ENCODE measurements at places on chromosomes 12 and 14.

- no peak for DNase-seq
Measured at GRCh38 chr14:28867571-28867970, 101.0 kb downstream of the FOXG1 start.

DNA sequence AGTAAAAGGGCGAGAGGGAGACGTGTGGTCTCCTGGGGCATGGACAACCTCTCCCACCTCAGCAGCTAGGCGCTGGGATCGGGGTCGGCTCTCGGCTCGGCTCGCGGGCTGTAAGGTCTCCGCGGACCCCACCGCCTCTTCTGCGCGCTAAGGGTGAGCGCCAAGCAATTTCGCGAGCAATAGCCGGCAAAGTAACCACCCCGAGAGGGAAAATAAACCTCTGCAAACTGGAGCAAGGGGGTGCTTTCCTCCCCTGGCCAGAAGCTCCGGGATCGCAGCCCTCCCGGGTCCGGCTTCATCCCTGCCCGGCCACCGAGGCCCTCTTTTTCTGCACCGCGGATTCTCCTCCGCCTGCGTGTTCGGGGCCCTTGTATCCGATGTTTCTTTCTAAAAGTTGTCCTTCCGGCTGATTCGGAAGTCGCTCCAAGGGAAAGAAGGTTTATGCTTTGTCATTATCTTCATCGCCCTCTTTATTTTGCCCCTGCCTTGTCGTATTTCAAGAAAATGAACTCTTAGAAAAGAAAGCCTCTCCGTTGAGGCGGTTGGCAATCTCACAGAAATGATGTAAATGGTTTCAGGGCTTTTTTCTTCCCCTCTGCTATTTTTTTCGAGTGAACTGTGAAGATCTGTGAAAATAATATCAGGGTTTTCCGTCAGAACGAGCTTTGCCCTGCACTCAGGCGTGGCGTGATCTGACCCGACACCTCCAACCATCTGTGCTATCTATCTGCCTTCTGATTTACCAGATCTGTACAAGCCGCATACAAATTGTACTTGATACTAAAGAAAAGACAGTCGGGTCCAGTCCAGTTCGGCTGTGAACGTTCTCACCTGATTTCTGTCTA lies 1.7 kb upstream of the SIX6 start:
- DNase-seq: no peak

GRCh38 chr12:25249931-25250738 lies 594 bp downstream of the KRAS start:
- peak; percentile 43 for DNase-seq

DNA sequence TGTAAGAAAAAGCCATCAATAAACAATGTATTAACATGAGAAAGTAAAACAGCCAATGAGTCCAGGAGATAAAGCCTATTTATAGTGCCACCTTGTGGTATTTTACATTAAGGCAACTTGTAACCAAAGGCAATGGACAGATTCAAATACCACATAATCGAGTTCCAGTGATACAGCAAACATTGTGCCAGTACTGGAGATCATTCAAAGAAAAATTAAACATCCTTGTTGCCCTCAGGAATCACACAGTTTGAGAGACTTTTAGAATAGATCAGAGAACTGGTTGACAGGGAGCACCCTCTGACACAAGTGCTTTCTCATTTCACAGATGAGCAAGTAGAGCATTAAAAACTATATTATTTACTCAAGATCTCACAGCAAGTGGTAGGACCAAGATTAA lies 98.1 kb downstream of the DDHD1 start:
- DNase-seq: peak; percentile 58

GRCh38 chr14:63282997-63283883 lies 35.5 kb downstream of the GPHB5 start:
- DNase-seq: no peak

GRCh38 chr14:55702511-55702910 lies 122.5 kb downstream of the KTN1 start:
- DNase-seq: no peak

DNA sequence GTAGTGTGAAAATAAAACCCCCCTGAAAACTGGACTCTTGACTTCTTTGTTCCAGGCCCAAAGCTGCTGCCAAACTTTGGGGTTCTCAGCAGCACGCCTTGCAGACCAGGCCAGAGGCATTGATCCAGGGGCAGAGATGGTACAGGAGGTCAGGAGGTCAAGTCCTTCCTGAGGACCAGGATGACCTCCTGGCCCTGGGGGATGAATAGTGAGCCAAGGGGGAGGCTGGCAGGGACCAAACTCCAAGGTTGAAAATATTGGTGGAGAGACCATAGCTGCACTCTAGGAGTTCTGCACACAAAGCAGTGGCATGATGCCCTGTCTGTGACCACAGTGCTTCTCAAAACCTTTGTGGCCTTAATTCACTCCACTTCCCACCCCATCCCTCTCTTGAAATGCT lies 12.1 kb downstream of the SLC10A1 start:
- DNase-seq: no peak

- no peak for DNase-seq
Measured at GRCh38 chr12:116259800-116260577, 17.5 kb downstream of the MED13L start.

- DNase-seq: no peak
Measured at GRCh38 chr12:115461401-115461800, 777.4 kb upstream of the TBX3 start.

GRCh38 chr14:68794130-68794850 lies 1.4 kb upstream of the ZFP36L1 start:
- DNase-seq: peak; percentile 94

GRCh38 chr14:75123991-75124390 lies 2.9 kb downstream of the NEK9 start:
- peak; percentile 86 for DNase-seq

- DNase-seq: no peak
Measured at GRCh38 chr14:90999299-90999698, 61.1 kb downstream of the RPS6KA5 start.

GRCh38 chr12:29591140-29592020 lies 93.9 kb upstream of the OVCH1 start:
- DNase-seq: peak; percentile 4

GRCh38 chr12:131915823-131916222 lies 13.3 kb upstream of the PUS1 start:
- no peak for DNase-seq

DNA sequence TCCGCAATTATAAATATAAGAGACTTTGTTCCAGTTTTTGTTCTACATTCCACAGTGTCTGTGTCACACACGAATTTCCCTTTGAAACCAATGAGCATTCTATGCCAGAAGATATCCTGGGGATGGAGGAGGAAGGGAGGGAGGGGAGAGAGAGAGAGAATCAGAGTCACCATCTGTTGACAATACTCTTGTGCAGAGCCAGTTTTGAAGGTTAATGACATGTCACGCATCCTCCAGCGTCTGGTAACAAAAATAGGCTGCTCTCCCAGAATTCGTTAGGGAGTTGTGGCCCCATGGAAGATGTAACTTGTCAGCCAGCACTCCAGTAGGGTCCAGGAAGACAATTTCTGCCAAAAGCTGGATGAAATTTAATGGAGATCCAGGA lies 213.5 kb upstream of the KRR1 start:
- DNase-seq: peak; percentile 52

GRCh38 chr12:67315661-67316060 lies 46.5 kb downstream of the CAND1 start:
- DNase-seq: no peak

DNA sequence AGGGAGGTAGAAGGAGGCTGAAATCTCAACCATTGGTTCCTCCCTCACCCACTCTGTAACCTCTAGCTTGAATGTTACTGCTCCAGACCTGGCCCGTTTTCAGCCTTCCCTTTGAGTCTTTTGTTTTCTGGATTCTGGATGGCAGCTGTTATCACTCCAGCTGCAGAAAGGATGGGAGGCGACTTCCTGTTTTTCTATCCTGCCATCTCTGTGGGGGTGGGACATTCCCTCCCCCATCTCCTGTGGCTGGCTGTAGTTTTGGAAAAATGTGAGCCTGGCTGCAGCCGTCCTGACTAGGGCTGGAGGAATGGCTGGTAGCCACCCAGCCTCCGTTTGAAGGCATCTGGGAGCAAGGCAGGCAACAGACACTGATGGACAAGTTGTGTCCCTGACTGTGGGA lies 2.9 kb upstream of the PPFIBP1 start:
- no peak for DNase-seq

GRCh38 chr12:31265722-31266121 lies 60.2 kb downstream of the SINHCAF start:
- no peak for DNase-seq

DNA sequence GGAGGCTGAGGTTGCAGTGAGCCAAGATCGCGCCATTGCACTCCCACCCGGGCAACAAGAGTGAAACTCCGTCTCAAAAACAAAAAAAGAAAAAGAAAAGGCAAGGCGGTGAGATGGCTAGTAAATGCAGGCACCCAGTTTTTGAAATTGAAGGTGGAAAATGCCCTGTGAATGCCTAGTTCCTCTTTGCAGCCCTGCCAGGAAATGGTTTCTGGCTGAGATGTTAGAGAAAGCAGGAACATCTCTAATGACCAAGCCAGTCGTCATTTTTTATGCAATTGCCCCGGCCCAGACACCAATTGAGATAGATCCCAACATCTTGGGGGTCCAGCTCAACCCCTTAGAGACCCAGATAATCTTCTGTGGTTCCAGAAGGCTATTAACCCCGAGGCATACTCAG lies 17.0 kb downstream of the SLC8A3 start:
- no peak for DNase-seq

DNA sequence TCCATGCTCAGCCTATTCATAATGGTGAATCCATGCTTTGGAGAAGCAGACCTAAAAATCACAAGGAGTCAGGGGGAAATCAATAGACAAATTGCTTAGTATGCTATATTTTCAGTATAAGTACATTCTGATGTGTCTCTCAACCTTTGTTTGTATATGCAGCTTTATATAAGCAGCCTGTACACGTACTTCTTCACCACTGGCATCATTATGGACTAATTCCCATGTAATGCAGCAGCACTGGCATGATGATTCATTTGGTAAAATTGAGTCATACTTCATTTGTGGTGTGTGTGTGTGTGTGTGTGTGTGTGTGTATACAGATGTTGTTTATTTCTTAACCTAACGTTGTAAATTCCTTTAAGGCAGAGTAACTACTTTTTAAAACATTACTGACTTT lies 10.9 kb downstream of the DCP1B start:
- DNase-seq: peak; percentile 96

DNA sequence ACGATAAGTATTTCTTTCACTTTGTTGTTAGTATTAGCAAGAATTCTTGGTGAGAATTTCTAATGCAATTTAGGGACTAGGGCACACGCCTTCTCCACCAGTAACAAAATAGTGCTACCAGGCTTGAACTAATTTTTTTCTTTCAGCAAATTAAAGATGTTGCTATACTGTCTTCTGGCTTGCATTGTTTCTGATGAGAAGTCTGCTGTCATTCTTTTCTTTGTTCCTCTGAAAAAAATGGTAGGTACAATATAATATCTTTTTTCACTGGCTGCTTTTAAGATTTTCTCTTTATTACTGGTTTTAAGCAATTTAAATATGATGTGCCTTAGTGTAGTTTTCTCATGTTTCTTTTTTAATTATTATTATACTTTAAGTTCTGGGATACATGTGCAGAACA lies 171.2 kb downstream of the PCNX1 start:
- DNase-seq: no peak

GRCh38 chr12:118358612-118359540 lies 13.8 kb downstream of the TAOK3 start:
- no peak for DNase-seq

Data from epithelial cell of esophagus (primary cell).